SJCRH30 (cell line): ENCODE measurements at places on chromosomes 5 and 9. TPM values are rescaled to one million over a fixed set of nuclear protein-coding genes. Genes with fewer than 3 reads are reported as not detected.

The STPG3 gene
- total RNA-seq, result not detected in 2 replicates

The LIFR gene
- total RNA-seq, result 27.4 and 30.6 TPM in 2 replicates

The HARS1 gene
- total RNA-seq, result 75.2 and 82.0 TPM in 2 replicates

The COL15A1 gene
- 7.5 and 7.6 TPM in 2 replicates for total RNA-seq

The SETX gene
- 44.7 and 51.7 TPM in 2 replicates for total RNA-seq

The UBTD2 gene
- total RNA-seq, result 58.2 and 62.7 TPM in 2 replicates

The C9orf50 gene
- total RNA-seq, result not detected in 2 replicates

The KCNV2 gene
- total RNA-seq, result not detected in 2 replicates

The RETREG1 gene
- total RNA-seq, result 0.16 TPM in 1 of 2 replicates, not detected in the other

The AIF1L gene
- total RNA-seq, result 0.53 and 1.0 TPM in 2 replicates

The PCDHA4 gene
- not detected in 2 replicates for total RNA-seq

The SPINK6 gene
- not detected in 2 replicates for total RNA-seq

The NCS1 gene
- 86.2 and 89.2 TPM in 2 replicates for total RNA-seq

The UHRF2 gene
- 40.4 and 53.8 TPM in 2 replicates for total RNA-seq

The ANKRD18B gene
- total RNA-seq, result 13.3 and 23.4 TPM in 2 replicates

The TMEM8B gene
- total RNA-seq, result 1.7 and 2.1 TPM in 2 replicates
